AG09319 (cell line): ENCODE measurements at places on chromosomes 4 and X.

- no peak for DNase-seq
Measured at GRCh38 chr4:119715490-119716445, 87.2 kb upstream of the PDE5A start.

DNA sequence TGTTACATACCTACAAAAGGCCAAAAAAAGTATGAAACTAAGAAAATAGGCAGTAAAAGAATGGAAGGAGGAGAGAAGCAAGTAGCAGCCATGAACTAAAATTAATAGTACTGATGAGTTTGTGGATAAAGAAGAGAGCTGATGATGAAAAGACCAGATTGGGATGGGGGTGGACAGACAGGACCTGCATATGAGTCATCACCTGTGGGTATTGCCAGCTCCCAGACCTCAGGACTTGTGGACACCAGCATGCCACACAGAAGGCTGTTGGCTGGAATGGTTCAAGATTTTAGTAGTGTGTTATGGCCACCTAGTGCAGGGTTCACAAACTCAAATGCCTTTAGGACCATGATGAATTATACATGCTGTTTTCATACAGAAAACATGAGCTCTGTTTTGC lies 58.9 kb downstream of the ARX start:
- DNase-seq, result no peak

GRCh38 chr4:7462509-7462971 lies 27.8 kb upstream of the PSAPL1 start:
- no peak for DNase-seq

- DNase-seq, result no peak
Measured at GRCh38 chrX:109793191-109793590, 60.1 kb upstream of the ACSL4 start.

GRCh38 chr4:54104907-54105306 lies 4.9 kb downstream of the GSX2 start:
- DNase-seq, result no peak

- DNase-seq, result no peak
Measured at GRCh38 chr4:141283563-141283962, 62.9 kb downstream of the ZNF330 start.

DNA sequence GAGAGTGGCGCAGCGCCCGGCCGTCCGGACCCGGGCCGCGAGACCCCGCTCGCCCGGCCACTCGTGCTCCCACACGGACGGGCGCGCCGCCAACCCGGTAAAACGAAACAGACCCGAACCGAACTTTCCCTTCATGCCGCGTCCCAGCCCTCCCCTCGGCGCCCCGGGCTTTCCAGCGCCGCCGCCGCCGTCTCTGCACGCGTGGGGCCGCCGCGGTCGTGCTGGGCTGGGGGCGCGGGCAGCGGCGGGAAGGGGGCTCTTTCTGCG lies 222 bp downstream of the SMAD1 start:
- no peak for DNase-seq

DNA sequence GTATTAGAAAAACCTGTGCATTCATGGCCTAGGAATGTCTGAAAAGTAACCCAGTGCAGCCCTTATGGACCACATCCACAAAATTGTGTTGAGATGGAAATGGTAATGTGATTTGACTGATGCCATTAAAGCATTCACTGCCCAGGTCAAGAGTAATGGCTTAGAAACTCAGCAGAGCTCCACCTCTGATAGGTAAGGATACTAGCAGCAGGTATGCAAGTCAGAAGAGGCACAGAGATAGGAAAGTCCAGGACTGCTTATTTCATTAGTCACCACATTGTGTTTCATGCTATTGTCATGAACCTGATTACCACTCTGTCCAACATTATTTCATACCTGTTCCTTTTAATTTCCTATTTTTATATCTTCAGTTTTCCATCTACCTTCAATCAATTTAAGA lies 2042.2 kb downstream of the ARAP2 start:
- no peak for DNase-seq

GRCh38 chrX:52265713-52266112 lies 81.0 kb downstream of the MAGED4 start:
- no peak for DNase-seq

DNA sequence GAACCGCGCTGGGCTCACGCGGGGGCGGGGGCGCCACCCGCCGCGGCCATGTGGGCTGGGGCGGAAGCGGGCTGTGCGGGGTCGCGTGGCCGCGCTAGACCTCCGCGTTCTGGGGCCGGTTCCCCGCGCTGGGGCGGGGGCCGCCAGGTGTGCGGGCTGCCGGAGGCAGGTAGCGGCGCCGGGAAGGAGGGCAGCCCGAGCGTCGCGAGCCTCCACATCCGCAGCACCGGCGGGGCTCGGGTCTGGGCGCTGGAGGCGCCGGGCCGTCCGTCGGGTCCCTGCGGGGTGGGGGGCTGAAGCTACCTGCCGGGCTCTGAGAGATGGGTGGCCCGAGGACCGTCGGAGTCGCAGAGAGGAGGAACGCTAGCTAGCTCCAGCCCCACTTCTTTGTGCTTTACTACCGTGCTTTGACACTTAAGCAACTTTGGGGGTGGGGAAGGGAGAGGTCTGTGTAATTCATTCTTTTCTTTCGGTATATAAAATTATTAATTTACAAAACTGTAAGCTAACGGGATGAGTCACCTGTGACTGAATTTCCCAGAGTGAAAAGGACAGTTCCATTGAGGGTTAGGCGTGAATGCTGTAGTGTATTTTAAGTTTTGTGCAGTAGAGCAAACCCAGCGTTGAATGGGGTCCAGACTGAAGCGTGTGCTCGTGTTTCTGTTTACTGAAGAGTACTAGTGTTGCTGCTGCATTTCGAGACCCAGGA lies 689 bp downstream of the METAP1 start:
- no peak for DNase-seq

- DNase-seq, result no peak
Measured at GRCh38 chr4:188178806-188179205, 39.6 kb downstream of the TRIML1 start.

- DNase-seq, result no peak
Measured at GRCh38 chr4:11338956-11339782, 89.5 kb downstream of the HS3ST1 start.

- no peak for DNase-seq
Measured at GRCh38 chr4:19728773-19729172, 522.9 kb upstream of the SLIT2 start.

DNA sequence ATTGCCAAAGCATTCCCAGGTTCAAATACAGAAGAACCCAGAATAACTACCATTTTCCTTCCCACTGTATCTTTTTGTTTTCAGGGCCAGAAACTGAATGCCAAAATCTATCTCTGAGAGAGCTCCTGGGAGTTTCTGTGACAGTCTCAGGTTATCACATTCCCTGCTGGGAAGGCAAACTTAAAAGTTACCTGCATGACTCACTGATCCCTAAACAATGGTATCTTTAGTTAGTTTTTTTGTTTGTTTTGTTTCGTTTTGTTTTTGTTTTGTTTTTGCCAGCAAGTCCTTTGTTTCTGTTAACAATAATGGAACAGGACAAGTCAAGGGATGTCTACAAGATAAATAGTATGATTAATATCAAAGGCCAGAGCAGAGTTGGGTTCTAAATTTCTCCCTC lies 34.3 kb downstream of the PAPSS1 start:
- DNase-seq, result no peak

DNA sequence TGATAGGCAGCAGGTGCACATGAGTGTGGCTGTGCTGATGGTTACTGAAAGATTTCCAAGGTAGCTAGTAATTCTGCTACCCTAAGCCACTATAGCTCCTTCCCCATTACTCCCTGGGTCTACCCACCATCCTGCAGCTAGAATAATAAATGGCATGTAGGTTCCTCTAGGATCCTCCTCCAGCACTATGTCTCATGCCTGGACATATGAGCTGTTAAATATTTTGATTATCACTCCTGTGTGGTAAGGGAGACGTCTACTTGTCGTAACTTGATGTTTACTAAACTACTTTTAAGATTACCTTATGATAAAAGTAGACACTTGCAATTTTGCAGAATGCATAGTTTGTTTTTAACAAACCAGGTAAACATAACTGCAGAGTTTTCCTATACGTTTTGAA lies 35.5 kb downstream of the TET2 start:
- DNase-seq, result no peak

- no peak for DNase-seq
Measured at GRCh38 chr4:94208266-94208665, 601 bp downstream of the SMARCAD1 start.

- no peak for DNase-seq
Measured at GRCh38 chr4:77044461-77045150, 31.2 kb downstream of the CCNI start.

DNA sequence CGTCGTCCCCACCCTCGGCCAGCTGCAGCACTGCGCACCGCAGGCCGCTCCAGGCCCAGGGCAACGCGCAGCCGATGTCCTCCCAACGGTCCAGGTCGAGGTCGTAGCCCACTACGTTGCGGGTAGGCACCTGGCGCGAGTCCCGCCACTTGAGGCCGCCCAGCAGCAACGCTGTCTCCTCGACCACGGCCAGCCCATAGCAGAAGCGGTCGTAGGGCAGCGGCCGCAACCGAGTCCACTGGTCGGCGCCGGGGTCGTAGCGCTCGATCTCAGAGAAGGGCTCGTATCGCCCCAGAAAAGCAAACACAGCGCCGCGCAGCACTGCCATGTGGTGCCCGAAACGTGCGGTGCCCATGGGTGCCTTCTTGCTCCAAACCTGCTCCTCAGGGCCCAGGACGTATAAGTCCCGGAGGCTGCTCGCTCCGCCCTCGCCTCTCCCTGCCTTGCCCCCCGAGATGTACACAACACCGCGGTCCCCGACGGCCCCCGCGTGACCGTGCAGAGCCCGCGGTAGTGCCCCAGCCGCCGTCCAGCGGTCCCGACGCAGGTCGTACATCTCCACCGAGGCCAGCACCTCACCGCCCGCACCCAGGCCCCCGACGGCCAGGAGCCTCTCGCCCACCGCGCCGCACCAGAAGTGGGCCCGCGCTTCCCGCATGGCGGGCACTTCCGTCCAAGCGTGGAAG lies 2.1 kb downstream of the KLHL34 start:
- DNase-seq, result no peak

- no peak for DNase-seq
Measured at GRCh38 chrX:30893206-30893605, 4.2 kb upstream of the TAB3 start.

DNA sequence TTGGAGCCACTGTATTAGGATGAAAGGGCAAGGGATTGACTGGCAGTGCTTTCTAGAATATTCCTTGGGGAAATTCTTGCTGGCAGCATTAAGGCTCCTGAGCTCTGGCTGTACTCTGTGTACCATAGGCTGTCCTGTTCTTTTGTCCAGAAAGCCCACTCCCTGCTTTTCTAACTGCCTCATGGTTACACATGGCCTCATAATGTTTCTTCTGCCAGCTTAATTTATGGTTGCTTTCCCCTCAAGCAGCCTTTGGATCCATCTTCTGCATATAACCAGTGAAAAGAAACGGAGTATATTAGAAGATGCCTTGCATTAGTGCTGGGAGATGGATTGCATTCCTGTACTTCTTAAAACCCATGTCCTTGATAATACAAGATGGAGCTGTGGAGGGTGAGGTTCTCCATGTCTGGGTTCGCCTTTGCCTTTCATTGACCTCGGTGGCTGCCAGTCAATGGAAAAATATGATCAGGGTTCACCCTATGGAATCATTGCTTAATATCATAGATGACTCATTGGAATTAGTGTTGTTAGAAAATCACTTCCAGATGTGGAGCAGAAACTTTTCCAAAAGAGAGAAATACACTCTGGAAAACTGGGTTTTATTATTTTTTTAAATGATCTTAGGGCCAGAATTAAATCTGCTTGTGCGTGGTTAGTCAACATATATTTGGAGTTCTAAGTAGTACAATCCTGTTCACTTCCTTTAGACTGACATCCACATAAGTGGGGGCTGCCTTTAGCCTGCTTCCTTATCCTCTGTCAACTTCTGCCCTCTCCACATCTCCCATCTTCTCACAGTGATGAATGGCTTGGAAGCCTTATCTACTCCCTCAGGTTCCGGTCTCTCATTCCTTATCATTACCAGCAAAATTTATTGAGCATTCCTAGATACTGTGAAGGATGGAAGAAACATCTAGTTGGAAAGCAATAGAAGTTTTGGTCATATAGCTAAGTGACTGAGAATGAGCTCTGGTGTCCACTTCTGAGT lies 24.9 kb downstream of the DOCK11 start:
- DNase-seq, result peak; percentile 43

DNA sequence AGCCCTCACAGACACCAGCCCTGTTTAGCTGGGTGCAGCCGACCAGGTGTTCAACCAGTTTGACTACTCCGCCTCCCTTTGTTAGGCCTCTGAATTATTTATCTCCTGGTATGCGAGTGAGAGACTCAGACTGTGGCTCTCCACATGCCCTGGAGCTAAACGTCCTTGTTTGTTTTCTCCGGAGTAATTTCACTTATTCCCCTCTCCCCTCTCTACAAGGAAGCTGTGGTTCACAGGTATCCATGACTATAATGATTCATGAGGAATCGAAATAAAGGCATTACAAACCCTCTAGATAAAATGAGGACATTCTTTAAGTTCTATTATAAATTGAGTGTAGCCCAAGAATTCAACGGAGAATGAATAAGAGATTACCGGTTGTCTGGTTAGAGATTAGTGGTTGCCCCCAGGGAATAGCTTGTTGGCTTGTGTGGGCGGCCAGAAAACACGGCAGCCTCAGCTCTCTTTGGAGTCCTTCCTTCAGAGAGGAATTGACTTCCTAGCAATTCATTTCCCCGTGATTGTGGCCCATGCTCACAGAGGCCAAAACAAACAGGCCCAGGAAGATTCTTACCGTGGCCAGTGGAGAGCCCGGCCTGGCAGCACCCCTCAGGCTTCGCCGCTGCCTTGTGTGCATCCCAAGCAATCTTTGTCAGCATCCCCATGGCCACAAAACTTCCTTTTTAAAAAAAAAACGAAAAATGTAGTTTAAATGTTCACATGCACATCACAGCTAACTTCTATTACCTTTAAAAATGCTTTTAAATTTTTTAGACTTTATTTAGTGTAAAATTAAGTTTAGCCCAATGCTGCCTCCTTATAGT lies 60.2 kb upstream of the CBR4 start:
- peak; percentile 74 for DNase-seq

- no peak for DNase-seq
Measured at GRCh38 chr4:3502941-3503936, 29.0 kb downstream of the LRPAP1 start.

DNA sequence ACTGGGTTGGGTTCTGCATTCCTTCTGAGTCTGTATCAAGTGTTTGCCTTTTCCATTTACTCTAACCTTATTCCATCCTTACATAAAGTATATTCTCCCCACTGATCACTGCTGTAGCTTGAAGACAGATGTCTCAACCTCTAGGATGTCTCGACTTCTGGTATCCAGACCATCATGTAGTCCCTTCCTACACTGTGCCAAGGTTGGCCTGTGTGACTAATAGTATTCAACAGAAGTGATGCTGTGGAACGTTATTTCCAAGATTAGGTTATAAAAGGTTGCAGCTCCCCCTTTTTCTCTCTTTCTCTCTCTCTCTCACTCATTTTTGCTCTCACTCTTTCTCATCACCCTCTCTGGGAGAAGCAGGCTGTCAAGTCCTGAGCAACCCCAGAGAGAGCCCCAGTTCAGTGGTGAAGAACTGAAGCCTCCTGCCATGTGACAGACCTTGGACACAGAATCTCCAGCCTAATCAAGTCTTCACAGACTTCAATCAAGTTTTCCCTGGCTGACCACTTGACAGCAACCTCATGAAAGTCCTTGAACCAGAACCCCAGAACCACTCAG lies 75.4 kb downstream of the PRDM5 start:
- DNase-seq, result no peak

- DNase-seq, result no peak
Measured at GRCh38 chr4:85879518-85879917, 404.6 kb downstream of the ARHGAP24 start.
